Stromal cell of bone marrow (primary cell): ENCODE measurements at places on chromosomes 7 and 10.

GRCh38 chr7:36361227-36361626 is 28.4 kb upstream of the ANLN start:
- DNase-seq = no peak

DNA sequence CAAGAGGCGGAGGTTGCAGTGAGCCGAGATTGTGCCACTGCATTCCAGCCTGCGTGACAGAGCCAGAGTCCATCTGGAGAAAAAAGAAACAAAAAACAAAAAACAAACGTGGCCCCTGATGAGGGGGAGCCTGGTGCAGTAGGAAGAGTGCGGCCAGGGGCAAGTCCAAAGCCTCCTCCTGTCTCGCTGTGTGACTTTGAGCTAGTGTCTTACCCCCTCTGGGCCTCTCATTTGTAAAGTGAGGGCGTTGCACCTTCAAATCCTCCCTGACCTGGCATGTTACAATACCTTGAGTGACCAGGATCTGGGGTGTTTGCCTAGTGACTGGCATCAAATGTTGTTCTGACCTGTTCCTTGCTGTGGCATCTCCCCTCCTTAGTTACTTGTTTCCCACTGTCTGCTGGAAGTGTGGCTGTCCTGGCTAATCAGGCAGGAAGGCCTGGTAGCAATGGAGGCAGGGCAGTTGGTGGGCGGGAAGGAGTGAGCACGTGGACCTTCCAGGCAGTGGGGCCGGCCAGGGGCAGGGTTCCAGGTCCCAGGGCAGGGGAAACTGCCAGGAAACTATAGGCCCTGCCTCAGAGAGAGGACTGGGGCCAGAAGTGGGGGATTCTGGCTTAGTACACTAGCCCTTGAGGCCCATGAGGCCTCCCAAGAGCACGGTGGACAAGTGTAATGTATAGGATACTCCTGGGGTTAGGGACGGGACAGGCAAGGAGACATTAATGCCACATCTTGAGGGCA is 24.5 kb upstream of the GOLGA7B start:
- DNase-seq = no peak

DNA sequence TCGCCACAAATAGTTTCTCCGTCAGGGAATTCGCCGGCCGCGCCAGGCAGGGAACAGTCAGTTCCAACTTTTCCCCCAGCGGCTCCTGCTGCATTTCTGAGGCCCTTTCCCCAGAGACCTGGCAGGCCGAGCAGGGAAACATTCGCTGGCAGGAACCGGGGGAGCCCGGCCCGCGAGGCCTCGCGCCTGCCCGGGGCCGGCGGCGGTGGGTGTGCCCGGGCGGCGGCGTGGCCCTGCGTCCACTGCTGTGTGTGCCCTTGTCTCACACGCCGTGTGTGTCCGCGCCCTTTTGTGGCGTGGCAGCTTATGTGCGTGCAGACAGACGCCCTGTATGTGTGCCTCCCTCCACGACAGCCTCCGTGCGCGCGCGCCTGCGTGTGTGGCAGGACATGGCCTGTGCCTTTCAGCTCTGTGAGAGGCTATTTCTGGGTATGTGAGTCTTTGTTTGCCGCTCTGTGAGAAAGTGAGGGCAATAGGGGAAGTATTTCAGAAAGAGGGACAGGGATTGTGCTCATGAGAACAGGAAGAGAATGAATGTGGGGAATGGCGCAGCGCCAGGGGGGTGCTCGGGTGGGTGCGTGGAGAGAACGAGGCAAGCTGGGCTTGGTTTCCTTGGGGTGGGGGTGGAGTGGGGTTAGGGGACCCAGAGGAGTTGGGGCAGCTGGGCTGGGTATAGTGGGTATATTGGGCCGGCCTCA is 689 bp upstream of the SMARCD3 start:
- peak; percentile 36 for DNase-seq

GRCh38 chr7:131196803-131197202 is 130.9 kb upstream of the MKLN1 start:
- no peak for DNase-seq

GRCh38 chr10:114283535-114284234 is 44.6 kb downstream of the VWA2 start:
- no peak for DNase-seq

GRCh38 chr7:108193594-108194498 is 63.7 kb upstream of the LAMB4 start:
- DNase-seq = no peak

- DNase-seq = peak; percentile 8
Measured at GRCh38 chr10:111158595-111158994, 81.8 kb downstream of the ADRA2A start.

- no peak for DNase-seq
Measured at GRCh38 chr7:75909521-75910132, 5.3 kb upstream of the POR start.

GRCh38 chr10:77422491-77423338 is 214.9 kb downstream of the KCNMA1 start:
- no peak for DNase-seq

DNA sequence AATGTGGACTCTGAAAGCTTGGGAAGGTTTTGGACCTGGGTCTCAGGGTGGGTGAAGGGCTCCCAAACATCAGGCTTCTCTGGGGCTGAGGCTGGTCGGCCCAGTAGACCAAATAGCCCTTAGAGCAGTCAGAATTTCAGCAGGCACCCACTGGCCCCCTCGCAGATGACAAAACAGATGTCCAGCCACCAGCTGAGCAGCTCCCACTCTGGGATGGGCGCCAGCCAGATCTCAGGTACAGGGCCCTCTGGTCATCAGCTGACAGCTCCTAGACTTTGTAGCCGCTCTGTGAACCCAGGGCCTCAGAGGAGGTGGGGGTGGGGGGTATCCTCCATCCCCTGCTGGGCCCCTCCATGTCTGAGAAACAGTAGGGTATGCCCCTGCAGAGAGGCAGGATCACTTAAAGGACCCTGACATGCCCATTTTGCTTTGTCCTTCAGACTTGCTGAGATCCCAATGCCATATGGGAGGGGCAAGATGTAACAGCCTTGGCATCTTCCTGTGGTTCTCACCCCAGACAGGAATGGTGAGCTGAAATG is 26.5 kb downstream of the HSPA12A start:
- no peak for DNase-seq

GRCh38 chr7:40937879-40938278 is 765.0 kb downstream of the INHBA start:
- DNase-seq = no peak

GRCh38 chr10:91528080-91528479 is 104.8 kb downstream of the PPP1R3C start:
- no peak for DNase-seq

DNA sequence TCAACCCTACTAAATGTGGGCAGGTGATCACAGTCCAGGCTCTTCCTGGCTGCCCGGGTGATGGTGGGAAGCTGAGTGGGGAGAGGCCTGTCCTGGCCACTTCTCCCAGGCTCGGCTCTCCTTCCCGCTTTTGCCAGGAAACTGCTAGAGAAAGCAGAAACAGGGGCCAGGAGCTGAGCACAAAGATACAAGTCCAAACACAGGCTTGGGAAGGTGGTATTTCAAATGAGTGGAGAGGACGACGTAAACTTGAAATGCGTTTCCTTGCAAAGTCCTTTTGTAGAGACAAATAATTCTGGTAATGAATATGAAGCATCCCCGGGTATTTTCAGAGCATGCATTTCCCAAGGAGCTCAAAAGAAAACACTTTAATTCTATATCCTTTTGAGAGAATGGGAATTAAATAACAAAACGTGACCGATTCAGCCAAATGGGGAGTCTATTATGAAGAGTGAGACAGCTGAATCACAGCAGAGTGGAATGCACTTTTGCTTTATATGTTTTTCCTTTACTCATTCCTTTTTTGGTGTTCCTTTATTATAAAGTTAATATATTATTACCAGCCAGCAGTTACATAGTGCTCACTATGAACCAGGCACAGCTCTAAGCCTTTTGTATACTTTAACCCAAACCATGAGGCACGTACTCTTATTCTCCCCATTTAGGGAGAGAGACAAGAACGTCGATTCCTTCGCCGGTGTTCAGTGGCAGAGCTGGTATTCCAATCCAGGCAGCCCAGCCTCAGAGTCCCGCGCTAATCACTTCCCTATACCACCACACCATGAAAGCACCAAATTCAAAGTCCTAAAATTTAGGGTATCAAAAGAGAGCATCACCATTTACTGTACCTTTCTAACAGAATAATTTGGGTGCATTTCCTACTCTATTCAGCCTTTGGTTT is 218.2 kb upstream of the KLF14 start:
- DNase-seq = no peak

DNA sequence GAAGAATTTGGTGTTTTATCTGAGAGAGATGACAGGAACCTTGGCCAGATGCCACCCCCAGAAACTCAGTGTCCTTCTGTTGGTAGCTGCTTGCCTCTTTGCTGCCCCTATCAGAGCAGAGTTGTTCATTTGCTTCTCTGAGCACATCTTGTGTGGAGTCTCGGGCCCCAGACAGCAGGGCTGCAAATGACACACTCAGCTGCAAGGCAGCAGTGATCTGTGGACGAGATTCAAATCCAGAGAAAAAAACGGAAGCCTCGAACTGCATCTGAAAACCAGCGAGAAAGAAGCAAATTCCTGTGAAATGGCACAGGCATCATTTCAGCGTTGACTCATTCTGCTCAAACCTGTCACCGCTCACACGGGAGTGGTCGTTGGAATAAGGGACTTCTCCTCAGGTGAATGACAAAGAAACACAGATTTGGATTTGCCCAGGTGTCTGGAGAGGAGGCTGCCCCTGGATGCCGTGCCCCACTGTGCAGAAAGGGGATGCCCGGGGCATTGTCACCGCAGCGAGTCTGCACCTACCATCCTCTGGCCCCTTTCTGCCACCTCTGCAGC is 144.7 kb downstream of the PFKFB3 start:
- DNase-seq = no peak

DNA sequence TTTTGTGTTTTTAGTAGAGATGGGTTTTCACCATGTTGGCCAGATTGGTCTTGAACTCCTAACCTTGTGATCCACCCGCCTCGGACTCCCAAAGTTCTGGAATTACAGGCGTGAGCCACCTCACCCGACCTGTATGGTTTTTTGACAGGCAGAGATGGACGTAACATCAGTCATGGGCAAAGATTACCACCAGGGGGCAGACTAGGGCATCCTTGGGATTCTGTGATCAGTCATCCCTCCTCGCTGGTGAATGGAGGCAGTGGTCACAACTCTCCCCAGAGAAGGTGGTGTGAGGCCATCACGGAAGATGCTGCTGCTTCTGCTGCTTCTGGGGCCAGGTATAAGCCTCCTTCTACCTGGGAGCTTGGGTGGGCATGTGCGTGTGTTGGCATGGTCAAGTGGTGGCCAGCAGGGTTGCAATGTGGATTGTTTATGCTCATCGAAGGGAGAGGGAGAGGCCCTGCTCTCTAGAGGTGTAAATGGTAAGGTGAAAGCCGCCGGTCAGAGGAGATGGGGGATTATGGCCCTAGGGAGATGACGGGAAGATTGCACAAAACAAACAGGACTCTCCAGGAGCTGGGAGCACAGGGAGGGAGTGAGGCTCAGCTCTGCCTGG is 122.7 kb upstream of the PRSS1 start:
- peak; percentile 27 for DNase-seq

GRCh38 chr10:91034494-91035159 is 113.7 kb upstream of the ANKRD1 start:
- peak; percentile 44 for DNase-seq

DNA sequence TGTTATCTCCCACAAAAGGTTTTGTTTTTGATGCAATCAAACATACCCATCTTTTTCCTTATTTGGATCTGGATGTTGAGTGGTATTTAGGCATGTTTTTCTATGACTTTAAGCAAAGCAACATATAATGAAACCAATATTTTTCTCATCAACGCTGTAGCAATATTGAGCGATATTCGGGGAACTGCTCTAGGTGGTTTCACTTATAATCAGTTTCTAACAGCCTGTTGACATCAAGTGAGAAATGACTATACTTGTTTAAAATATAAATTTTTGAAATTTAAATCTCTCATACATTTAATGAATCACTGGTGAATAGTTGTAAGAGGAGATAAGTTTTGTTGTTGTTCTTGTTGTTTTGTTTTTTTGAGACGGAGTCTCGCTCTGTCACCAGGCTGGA is 52.8 kb upstream of the CCAR1 start:
- DNase-seq = no peak

DNA sequence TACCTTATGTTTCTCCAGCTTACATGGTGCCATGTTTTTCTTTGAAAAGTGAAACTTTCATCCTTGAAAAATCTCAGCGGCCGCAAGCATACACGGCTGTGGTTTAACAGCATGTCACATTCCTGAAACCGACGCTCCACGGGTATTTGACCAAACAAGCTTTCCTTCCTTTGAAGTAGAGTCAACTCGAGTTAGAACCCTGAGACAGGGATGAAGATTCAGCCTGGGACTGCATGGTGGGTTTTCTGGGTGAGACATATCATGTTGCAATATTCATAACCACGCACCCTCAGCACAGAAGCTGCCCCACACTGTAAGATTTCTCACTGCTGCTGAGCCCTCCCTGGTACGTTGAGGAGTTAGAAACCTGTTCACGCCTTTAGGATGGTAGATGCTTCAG is 8.1 kb downstream of the CYP26A1 start:
- no peak for DNase-seq

DNA sequence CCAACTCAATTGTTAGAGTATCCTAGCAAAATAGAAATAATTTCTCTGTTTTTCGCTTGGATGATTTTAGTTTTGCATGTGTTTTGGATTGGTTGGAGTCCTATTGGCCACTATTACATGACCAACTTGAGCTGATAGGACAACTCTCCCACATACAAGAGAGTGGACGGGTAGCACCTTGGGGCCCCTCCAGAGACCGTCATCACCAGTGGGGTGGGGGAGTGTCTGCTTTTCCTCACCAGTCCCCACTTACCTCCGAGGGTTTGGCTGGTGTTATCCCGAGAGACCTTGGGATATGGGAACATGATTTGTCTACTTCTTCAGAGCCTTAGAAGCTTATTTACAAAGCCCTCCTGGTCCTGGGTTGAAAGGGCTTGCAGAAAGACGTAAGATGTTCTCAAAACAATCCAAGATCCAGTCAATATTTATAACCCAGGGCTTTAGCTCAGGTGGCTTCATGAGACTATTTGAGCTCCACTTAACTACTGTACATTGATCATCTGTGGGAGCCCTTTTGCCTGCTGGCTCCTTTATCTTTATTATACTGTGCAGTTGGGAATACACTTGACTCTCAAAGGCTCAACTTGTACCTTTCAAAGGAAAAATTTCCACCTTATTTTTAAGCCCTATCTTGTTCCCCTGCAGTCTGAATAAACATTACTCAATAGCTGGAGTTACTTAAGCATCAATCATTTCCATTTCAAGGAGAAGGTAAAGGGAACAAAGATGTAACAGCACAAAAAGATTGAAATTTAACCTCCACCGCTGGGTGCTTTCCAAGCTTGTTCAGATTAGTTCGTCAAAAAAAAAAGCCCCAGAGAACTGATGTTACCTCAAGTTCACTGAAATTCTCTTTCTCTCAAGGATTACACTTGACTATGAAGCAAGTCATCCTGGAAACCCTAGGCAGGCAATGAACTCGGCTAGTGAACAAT is 119.7 kb downstream of the WDR11 start:
- no peak for DNase-seq

GRCh38 chr7:54788664-54789063 is 29.7 kb upstream of the SEC61G start:
- peak; percentile 68 for DNase-seq
